ENCODE measurements at places on chromosomes 13 and 19. TPM values are rescaled to one million over a fixed set of nuclear protein-coding genes. Genes with fewer than 3 reads are reported as not detected.

TINCR gene
- 5.6 TPM for total RNA-seq

MYH14 gene
- 586 TPM for total RNA-seq

WASF3 gene
- 1.4 TPM for total RNA-seq

CIRBP gene
- 507 TPM for total RNA-seq

CGB1 gene
- not detected for total RNA-seq

PRODH2 gene
- not detected for total RNA-seq

PRR20A gene
- not detected for total RNA-seq

BEST2 gene
- total RNA-seq: 32.2 TPM

GRIK5 gene
- 0.67 TPM for total RNA-seq

ZBTB32 gene
- total RNA-seq: not detected
